Caco-2 (cell line): ENCODE measurements at places on chromosomes 2 and 18.

- DNase-seq, result no peak
Observed at GRCh38 chr2:111244864-111245263, 124.2 kb downstream of the BCL2L11 start.

DNA sequence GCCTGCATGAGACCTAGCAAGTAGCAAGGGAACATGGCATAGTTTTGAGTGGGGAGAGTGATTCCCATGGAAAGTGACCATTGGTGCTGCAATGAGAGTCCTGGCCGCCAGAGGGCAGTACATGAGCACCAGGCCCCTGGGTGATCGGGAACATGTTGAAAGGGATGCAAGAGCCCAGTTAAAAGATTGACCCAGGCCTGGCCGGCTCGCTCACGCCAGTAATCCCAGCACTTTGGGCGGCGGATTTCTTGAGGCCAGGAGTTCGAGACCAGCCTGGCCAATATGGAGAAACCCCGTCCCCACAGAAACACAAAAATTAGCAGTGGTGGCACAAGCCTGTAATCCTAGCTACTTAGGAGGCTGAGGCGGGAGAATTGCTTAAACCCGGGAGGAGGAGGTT, 22.2 kb downstream of the FAP start:
- peak; percentile 61 for DNase-seq

DNA sequence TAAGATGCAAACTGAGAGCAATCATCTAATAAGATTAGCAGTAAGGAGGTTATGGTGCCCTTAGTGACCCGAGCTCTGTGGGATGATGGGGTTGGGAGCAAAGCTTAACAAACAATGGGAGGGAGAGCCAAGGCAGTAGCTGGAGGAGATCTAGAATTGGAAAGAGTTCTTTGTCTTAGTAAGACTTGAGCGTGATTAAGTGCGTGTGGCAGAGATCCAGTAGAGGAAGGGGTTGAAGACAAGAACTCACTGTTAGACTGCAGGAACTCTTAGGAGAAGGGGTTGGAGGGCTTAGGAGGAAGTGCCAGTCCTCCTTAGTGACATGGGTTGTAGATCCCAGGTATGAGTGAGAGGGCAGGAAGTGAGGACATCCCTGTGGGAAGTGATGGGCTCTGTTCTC, 184.7 kb downstream of the GFPT1 start:
- DNase-seq, result no peak

DNA sequence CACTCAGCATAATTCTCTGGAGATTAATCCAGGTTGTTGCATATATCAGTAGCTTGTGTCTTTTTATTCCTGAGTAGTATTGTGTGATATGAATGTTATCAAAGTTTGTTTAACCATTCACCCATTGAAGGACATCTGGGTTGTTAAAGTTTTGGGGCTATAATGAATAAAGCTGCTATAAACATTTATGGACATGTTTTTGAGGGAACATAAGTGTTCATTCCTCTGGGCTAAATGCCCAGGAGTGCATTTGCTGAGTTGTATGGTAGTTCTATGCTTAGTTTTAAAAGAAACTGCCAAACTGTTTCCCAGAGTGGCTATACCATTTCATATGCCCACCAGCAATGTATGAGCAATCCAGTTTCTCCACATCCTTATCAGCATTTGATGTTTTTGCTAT, 21.8 kb upstream of the KCNJ13 start:
- DNase-seq, result no peak

DNA sequence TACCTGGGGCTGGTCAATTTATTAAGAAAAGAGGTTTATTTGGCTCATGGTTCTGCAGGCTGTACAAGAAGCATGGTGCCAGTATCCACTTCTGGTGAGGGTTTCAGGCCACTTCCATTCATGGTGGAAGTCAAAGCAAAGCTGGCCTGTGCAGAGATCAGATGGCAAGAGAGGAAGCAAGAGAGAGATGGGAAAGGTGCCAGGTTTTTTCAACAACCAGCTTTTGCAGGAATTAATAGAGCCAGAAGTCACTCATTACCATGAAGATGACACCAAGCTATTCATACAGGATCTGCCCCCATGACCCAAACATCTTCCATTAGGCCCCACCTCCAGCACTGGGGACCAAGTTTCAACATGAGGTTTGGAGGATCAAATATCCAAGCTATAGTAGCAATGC, 56.8 kb upstream of the ST3GAL5 start:
- DNase-seq, result no peak

DNA sequence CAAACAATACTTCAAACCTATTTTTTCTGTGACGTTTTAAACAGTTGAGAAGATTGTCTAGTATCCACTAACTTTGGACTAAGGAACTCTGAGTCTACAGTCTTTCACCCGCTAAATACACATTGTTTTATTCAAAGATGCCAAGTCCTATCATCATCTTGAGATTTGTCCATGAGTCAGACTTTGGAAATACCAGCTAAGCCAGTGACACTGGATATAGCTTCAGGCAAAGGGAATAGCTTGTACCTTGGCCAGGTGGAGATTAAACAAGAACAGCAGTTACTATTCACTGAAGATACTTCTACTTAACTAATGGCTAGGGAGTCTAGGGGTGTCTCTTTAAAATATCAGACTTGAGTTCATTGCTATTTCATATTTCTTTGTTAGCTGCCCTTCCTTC, 137.5 kb downstream of the COMMD1 start:
- DNase-seq, result peak; percentile 36

DNA sequence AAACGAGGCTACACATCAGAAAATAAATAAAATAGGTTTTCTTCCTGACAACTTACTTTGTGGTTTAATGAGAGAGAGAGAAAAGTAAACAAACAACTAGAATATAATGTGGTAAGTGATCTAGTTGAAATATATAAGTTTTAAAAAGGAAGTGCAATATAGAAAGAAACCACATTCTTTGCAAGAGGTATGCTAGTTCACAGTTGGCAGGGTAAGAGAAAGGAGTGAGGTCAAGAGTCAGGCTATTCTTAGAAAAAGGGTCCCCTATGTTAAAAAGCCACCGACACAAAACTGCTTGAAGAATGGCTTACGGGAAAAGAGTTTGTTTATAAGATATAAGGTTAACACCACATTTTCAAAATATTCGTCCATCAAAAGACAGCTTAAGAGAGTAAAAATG, 462.1 kb downstream of the ERBB4 start:
- DNase-seq, result no peak

GRCh38 chr2:8138923-8139667, 542.8 kb upstream of the ID2 start:
- DNase-seq, result no peak
